MG63 (cell line): ENCODE measurements at places on chromosomes 2 and 18. TPM values are rescaled to one million over a fixed set of nuclear protein-coding genes. Genes with fewer than 3 reads are reported as not detected.
A peak's percentile ranks its signal among the peaks of the same experiment; 100 is the strongest.

C2orf66 gene
- not detected in 2 replicates for total RNA-seq

IFIH1 gene
- total RNA-seq = 3.0 and 3.5 TPM in 2 replicates

IL1A gene
- total RNA-seq = 2.1 TPM in 1 of 2 replicates, not detected in the other

DNA sequence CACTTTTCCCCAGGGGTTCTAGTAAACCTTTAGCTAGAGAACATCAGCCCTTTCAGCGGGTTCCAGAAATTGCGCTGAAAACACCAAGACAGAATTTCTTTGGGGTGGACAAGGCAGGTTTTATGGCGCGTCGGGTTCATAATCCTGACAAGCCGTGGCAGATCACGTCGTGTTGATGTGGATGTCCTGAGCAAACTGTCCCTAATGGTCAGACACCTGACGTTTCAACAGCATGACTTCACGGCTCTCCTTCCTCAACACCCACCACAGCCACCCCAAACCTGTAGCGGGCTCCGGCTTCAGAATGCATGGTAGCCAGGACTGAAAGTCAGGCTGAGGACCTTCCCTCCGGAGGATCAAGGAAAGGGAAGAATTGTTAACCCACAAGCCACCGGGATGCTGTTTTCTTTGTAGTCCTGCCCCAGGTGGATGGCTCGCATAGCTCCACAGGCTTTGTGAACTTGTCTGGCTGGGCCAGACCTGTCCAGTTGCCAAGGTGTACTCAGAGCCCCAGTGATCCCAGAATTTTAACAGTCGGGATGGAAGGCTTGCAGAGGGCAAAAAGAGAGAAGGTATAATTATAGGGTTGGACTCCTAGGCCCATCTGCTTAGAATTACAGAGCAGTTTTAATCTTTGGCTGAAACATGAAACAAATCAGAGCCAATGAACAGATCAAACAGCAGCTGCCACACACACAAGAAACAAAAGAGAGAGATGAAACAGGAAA, 1.5 kb downstream of the APCDD1 start:
- no peak for DNase-seq

DNA sequence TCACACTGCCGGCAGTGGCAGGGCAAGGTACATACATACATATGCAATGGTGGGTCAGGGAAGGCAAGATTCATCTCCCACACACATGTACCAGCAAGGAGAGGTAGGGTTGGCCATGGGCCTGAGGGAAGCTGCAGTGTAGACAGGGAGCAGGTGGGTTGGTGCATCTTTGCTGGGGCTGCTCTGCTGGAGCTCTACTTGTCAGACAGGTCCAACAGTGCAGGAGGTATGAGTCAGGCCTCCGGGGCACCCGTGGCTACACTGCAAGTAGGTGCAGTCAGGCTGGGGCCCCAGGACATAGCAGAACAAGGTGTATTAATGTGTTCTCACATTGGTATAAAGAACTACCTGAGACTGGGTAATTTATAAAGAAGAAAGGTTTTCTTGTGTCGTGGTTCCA, 281.1 kb upstream of the COL3A1 start:
- DNase-seq = no peak

DNA sequence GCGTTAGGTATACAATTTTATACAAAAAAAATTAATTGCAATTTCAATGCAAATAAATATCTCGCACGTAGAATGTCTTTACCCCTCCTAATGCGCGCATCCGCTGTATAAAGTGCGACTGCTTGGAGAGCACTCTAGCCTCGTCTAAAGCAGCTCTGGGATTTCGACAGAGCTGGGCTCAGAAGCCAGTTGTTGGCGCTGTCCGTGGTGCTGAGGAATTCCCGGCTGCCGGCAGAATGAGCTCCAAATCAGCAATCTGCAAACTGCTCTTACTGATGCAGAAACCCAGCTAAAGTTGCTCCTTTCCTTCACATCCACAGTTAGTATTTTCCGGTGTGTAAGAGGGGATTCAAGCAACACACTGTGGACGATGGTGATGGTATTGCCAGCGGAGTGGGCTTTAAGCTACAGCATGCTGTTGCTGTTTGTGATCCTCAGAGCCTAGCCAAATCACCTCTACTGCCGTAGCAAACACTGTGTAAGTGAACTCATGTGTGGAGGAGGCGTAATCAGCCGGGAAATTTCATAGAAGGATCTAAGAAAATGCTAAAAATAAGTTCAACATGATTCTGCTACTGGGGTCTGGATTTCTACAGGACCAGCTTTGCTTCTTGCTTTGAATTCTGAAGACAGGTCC, at the start of gene VWC2L:
TSS of gene VWC2L (plus strand) at position 137 of the 637 bp plus-strand sequence. CDS start 3,140 bp downstream, outside the sequence.
- DNase-seq = peak; percentile 65

GRCh38 chr2:23397478-23397877, 12.5 kb downstream of the KLHL29 start:
- DNase-seq = no peak

DNA sequence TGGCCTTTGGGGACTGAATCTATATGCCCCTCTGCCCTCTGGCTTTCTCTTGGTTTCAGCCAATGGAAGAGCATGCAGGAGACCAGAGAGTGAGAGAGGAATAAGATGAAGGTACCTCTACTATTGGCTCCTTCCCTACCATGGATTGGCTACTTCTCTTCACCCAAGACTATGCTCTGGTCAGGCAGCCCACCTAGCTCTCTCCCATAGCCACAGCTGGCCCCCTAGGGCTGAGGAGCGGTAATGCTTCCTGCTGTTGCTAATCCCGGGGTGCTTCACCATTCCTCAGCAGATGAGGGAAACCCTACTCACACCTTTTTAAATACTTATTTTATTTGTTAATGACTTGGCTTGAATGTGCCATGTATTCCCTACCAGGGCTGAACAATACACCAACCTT, 142.4 kb downstream of the MREG start:
- no peak for DNase-seq
